ENCODE measurements at places on chromosomes 3 and 15.

DNA sequence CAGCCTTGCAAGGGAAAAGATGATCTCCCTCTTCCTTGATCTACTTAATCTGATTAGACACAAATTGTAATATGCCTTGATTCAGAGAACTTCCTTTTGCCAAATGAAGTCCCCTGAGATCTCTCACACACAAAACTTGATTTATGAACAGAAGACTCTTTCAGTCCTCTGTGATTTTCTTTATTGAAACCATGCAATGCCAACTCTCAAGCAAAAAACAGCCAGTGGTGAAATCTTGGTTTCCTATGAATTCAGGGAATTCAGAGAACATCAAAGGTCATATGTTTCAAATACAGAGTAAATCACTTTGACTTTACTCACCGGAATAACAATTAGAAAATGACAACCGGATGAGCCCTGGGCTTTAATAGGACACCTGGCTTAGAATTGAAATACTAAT lies 211.7 kb downstream of the ABHD5 start:
- H3K4me1 ChIP-seq: no peaks in the 10 kb centered on the region
- DNase-seq: no peak
- H3K27me3 ChIP-seq: peaks cover 8% of the 10 kb centered on the region
- H3K27ac ChIP-seq: no peak overlapping the region

DNA sequence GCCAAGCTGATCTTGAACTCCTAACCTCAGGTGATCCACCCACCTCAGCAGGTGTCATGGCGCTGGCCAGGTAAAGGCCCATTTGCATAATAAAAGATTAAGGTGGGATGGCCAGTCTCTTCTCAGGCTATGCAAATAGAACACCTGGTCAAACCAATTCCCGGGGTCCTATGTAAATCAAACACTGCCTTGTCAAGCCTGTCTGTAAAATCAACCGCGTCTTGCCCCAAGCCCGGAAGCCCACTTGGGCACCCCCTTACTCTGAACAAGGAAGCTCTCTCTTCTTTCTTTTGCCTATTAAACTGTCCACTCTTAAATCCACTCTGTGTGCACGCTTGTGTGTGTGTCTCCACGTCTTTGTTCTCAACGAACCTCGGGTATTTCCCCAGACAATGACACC lies 13.0 kb upstream of the POC1A start:
- H3K27ac ChIP-seq: no peak overlapping the region
- H3K27me3 ChIP-seq: peaks cover 13% of the 10 kb centered on the region
- H3K36me3 ChIP-seq: no peaks in the 10 kb centered on the region
- no peak for DNase-seq
- no peaks in the 10 kb centered on the region for H3K4me1 ChIP-seq
- no peak overlapping the region for H3K4me3 ChIP-seq

DNA sequence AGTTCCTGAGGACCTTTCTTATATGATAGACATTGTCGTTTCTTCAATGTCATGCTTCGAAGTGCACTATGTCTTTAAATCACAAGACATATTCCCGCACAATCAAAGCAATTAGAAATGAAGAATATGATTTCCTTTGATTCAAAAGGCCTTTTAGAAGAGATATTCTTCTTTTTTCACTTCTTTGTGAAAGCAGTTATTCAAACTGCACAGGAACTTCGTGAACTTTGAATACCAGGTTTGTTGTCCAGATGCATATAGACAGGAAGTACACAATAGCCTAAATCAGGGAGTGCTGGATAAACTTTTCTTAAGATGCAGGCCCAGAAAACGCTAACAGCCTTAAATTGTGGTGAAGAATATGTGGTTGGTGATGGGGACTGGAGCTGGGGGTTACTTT lies 591.1 kb upstream of the NAALADL2 start:
- DNase-seq: no peak
- H3K36me3 ChIP-seq: no peaks in the 10 kb centered on the region

DNA sequence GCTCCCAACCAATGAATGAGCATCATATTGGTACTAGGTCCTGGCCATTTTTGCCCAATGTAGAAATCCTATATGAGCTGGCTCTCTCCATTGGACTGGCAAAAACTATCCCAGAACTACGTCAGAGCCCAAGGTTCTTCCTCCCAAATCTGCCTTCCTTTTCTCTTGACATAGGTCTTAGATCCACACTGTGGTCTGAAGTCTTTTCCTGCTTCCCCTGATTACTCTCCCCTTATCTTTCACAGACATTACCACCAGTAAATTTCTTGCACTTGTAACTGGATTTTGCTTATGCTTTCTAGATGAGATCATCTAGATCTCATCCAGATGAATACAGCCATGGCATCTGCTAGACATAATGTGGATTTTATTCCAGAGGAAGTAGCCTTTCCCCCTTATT lies 141.2 kb upstream of the GADL1 start:
- no peak for DNase-seq
- H3K27ac ChIP-seq: no peak overlapping the region
- H3K4me1 ChIP-seq: peaks cover 1% of the 10 kb centered on the region
- H3K36me3 ChIP-seq: no peaks in the 10 kb centered on the region

GRCh38 chr15:61158504-61159407 lies 70.3 kb downstream of the RORA start:
- peaks cover 2% of the 10 kb centered on the region for H3K27me3 ChIP-seq
- H3K4me1 ChIP-seq: peaks cover 36% of the 10 kb centered on the region
- no peak overlapping the region for H3K4me3 ChIP-seq
- peak overlapping the region; percentile 1 for H3K27ac ChIP-seq
- H3K36me3 ChIP-seq: peaks cover 58% of the 10 kb centered on the region

DNA sequence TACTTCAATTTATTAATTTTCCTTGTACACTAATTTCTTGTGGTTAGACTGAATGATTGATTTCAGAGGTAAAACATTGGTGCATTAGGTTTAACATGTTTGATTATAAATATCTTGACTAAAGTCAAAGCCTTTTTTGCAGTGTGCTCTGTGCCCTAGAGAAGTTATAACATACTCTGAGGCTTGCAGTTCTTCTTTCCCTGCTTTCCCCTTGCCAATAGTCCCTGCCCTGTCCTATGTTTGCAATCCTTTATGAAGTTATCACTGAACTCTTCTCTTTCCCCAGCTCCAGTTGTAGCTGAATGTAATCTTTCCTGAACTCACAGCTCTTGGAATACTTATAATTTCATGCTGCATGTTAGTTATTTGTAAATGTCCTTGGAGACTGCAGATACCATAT lies 35.6 kb downstream of the USP3 start:
- H3K4me3 ChIP-seq: no peak overlapping the region
- H3K4me1 ChIP-seq: peaks cover 30% of the 10 kb centered on the region

GRCh38 chr3:156627946-156628569 lies 46.3 kb upstream of the TIPARP start:
- H3K4me3 ChIP-seq: no peak overlapping the region
- no peak for DNase-seq
- no peak overlapping the region for H3K27ac ChIP-seq

GRCh38 chr3:9590282-9590791 lies 36.7 kb upstream of the LHFPL4 start:
- no peaks in the 10 kb centered on the region for H3K4me1 ChIP-seq
- no peak overlapping the region for H3K27ac ChIP-seq
- peaks cover 11% of the 10 kb centered on the region for H3K27me3 ChIP-seq
- H3K36me3 ChIP-seq: no peaks in the 10 kb centered on the region

- H3K36me3 ChIP-seq: no peaks in the 10 kb centered on the region
- no peak overlapping the region for H3K4me3 ChIP-seq
- H3K27ac ChIP-seq: no peak overlapping the region
- no peak for DNase-seq
- H3K27me3 ChIP-seq: peaks cover 54% of the 10 kb centered on the region
Observed at GRCh38 chr3:126533506-126533905, 9.6 kb downstream of the CHST13 start.

GRCh38 chr3:127751163-127751621 lies 71.1 kb downstream of the MGLL start:
- H3K27me3 ChIP-seq: peaks cover 5% of the 10 kb centered on the region
- H3K27ac ChIP-seq: no peak overlapping the region
- H3K36me3 ChIP-seq: no peaks in the 10 kb centered on the region
- H3K4me3 ChIP-seq: no peak overlapping the region
- peaks cover 72% of the 10 kb centered on the region for H3K4me1 ChIP-seq
